Activated CD4-positive, alpha-beta T cell treated with anti-CD3 and anti-CD28 coated beads, Interleukin-2, amount 50 U/mL, for 16 hours (primary cell): ENCODE measurements at places on chromosomes 13 and 19.

DNA sequence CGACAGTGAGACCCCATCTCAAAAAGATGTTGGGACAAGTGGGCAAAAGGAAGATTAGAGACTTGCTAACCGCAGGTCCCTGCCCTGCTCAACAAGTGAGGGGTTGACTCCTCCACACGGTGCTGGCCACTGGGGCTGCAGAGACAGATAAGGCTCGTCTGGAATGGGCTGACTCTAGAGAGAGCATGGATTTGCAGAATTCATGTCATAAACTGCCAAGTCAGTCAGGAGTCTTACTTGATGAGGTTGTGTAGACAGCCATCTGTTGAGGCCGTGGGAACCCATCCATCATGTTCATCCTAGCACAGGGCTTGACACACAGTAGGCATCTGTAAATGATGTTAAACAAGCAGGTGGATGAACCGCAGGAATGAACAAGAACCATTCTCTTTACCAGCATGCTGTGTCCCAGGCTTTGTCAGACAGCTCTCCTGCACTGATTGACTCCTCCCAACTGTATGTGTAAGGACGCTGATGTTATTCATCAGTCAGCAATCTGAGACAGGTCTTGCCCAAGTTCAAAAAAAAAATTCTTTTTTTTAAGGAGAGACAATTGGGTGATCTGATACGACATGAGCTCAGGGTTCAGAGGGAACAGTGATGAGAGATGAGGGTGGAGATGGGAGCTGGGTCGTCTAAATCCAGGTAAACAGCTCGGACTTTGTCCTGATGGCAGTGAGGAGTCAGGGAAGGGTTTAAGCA lies 8.8 kb downstream of the PAF1 start:
- DNase-seq: no peak

DNA sequence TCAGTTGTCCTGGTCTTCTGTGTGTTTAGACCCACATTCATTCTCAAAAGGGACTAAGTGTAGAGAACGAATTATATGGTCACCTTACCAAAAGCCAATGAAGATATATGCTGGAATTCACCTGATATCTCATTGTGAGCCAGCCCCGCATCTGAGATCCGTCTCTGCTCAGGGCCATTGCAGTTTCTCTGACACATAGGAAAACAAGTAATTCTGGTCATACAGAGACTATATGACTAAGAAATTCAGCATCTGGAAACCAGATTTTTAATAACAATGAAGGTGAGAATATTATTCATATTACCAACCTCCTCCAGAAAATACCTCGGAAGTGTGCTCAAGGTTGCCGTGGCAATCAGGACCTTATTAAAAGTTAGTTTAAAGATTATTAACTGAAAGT lies 278.6 kb upstream of the EDNRB start:
- DNase-seq: no peak

GRCh38 chr19:12156223-12157058 lies at the start of gene ZNF625:
TSS of gene ZNF625 (minus strand) at chr19:12156734. CDS start at chr19:12156558, 176 bp downstream.
- peak; percentile 57 for DNase-seq

DNA sequence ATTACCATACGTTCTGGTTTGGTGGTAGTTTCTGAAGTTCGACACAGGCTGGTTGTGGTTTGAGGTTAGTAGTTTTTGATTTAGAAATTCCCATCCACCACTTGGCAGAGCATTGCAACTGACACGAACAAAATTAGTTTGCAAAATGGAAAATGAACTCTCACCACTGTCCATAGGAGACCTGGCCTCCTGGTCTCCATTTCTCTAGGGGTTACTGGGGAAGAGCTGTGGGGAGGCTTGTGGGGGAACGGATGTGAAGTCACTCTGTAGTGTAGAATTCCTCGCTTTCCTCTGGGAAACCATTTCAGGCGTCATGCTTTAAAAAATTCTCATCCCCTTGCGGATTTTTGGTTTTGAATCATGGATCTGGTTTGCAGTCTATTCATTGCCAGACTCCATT lies 321.5 kb upstream of the MAB21L1 start:
- DNase-seq: no peak

DNA sequence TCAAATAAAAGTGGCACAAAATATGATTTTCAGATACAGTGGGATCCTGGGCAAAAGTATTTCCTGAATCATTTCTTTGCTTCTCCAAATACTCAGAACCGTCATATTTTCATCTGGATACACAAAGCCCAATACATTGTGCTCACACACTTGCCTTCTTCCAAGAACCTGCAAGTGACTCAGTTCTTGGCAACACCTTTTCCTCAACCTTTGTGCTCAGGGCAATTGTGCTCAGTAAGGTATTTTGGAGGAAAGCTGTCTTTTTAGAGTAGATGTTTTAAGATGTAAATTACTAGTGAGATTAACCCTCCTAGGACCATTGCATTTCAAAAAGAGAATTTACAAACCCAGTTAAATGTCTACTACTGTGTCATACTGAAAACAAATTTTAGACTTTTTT lies 233.5 kb downstream of the EFNB2 start:
- DNase-seq: no peak

GRCh38 chr13:33003458-33004019 lies 12.7 kb upstream of the KL start:
- no peak for DNase-seq

DNA sequence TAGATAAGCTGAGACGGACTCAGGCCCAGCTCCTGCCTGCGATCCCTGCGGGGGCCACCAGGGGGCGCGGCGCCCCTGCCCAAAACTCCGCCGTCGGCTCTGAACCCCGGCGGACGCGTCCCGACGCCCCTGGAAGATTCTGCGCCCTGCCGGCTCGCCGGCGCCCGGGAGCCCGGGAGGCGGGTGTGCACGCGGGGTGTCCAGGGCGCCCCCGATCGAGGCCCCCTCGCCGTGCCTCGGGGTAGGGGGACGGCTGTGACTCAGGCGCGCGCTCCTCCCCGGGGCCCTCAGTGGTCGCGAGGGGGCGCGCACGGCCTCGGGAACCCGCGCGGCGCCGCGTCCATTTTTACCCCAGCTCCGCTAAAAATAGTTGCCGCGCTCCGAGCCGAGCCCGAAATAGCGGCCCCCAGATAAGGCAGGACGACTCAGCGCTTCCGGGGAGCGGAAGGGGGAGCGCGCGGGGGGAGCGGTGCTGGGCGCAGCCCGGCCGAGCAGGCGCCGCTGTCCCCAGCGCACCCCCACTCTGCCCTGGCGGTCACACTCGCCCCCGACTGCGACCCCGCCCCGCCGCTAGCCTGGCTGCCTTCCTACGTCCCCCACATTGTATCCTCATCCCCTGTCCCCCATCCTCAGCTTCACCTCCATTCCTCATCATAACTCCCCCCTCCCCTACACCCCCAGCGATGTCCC lies 16.0 kb upstream of the ERCC1 start:
- DNase-seq: peak; percentile 79

DNA sequence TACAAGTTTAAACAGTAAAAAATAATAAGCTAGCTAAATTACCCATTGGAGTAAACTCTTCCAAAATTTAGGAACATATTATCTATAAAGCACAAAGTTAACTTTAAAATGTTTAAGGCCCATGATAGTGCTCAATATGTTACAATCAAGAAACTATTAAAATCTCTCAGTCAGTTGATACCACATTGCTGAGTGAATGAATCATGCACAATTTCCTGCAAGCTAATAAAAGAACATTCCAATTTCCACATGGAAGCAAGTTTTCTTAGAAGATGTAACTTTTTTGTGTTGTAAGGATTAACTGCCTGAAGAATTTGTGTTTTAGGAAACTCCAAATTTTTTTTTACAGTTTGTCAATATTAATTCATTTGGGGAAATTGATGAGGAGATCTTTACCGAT lies 666.6 kb downstream of the SLITRK1 start:
- no peak for DNase-seq

GRCh38 chr19:41226053-41226873 lies 7.2 kb downstream of the AXL start:
- peak; percentile 14 for DNase-seq

- DNase-seq: no peak
These were observed 45.6 kb downstream of the ZNF283 start for GRCh38 chr19:43872547-43873336.

GRCh38 chr13:111990362-111990761 lies 76.6 kb upstream of the SOX1 start:
- no peak for DNase-seq

DNA sequence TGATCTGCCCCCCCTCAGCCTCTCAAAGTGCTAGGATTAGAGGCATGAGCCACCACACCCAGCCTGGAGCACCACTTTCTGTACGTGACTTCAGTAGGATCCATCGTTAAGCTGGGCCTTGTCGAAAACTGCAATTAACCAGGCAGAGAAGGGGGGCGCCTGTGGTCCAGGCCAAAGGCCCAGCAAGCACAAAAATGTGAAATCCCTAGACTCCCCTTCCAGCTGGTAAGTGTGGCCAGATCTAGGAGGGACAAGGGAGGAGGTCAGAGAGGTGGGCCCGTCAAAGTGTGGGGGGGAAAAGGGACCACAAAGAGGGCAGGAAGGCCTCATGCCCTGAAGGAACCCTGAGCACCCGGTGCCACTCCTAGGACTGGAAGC lies 13.8 kb downstream of the DDX39A start:
- DNase-seq: no peak

DNA sequence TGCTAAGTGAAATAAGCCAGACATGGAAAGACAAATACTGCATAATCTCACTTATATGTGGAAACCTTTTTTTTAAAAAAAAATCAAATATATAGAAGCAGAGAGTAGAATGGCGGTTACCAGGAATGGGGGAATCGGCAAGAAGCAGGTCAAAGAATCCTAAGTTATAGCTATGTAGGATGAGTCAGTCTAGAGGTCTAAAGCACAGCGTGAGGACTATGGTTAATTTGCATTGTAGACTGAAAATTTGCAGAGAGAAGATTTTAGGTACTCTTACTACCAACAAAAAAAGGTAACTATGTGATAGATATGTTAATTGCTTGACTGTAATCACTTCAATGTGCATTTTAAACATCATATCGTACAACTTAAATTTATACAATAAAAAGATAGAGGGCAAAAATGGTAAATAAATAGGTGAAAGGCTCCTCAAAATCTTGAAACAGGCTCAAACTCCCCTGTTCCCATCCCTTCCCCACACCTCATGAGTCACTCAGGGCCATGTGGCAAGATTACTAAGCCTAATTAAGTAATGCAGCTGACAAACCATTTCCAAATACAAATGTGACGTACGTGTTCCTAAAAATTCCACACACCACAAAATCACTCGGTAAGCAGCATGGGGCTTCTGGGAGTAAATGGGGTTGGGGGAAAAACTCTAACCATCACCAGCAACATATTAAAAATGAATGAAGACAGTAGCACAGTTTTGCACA lies 159.0 kb downstream of the USP12 start:
- no peak for DNase-seq

DNA sequence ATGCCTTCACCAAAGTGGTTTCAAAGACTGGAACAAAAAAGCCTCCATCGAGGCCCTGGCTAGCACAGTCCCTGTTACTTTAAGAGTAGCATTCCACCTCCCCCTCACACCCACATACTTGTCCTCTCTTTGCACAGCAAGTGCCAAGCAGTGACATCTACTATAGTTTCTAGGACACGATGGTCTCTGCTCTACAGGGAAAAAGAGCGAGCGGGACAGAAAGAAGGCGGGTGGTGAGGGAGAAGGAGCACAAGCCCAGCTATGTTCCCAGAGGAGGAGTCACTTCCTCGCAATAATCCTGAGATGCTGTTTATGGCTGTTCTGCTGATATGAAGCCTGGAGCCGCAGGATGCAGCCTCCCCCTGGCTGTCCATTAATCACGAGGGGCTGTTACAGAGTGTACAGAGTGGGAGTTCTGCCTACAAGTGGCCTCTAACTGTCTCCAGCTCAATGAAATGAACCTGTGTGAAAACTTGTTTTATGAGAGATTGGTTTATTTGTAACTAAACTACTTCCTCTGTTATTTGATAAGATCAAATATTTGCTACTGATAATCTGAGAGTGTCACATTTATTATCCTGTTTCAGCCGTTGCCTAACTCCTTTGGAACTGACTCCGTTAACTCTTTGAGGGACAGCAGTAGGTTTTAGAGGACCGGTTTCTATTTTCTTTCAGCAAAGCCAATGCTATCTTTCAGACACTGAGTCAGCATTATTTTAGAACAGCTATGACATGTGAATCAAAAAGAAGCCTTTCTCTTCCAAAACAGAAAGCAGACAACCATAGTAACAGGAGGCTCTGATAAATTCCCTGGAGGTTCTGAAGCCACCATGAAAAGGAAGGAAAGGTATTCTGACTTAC lies 208.0 kb downstream of the SPRY2 start:
- no peak for DNase-seq

DNA sequence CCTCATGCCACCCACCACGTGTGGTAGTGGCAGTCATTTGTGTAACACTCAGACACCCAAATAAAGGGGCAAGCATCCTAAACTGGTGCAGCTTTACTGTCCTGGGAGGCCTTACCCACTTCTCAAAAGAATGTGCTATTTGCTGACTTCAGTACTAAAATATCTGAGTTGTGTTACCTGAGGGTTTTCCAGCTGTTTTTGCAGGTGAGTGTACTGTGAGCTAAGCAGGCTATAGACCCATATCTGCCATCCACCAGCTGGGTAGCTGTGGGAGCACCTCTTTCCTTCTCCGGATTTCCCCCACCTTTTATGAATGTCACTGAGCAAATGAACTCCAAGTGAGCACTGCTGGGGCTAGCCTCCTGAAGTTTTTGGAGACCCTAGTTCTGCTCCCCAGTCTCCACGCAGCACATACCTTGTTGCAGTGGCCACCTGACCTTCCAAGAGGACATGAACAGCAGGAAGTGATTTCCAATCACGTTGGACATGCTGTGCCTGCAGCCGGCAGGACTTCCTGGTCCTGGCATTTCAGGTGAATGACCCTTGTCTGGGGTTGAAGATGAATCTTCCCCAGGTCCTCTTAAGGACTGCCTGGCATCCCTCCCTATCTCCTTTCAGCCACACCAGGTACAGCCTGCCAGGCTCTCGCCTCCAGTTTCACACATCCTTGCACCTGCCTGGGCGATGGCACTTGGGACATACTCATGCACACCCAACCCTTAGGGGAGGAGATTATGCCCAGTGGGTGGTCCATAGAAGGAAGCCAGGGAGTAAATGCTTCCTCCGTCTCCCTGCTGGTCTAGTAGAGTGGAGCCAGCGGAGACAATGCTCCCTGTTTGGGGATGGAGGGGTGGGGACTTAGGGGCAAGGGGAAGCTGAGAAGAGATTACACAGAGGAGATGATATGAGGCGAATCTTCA lies 109.5 kb upstream of the SPATA13 start:
- DNase-seq: no peak

DNA sequence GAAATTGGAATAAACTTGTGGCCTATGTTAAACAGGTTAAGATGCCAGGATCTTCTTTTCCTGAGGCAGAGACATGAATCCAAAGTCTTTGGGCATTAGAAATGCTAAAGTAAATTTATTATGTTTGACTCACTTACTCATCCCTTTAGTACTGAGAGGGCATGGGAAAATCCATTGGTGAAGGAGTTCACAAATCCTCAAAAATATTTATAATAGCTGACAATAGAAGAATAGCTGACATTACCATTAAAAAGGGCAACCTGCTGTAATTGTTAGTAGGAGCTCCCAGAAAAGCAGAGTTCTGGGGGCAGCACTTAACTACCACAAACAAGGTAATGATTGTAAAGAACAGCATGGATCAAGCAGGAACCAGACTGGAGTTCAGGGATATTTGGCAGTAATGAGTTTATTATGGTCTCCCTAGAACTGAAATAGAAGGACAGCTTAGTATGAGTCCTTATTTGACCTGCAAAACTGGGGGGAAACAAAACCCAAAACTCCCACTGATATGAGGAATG lies 285.8 kb upstream of the KLHL1 start:
- DNase-seq: no peak
